ENCODE measurements at places on chromosomes 6 and 20. TPM values are rescaled to one million over a fixed set of nuclear protein-coding genes. Genes with fewer than 3 reads are reported as not detected.

The RBM38 gene
- total RNA-seq = 14.8 TPM

The FLRT3 gene
- total RNA-seq = 5.2 TPM

The ME1 gene
- total RNA-seq = 45.3 TPM

The DCBLD1 gene
- total RNA-seq = 20.2 TPM

The SCRT2 gene
- total RNA-seq = not detected

The NFATC2 gene
- total RNA-seq = under 0.01 TPM

The IP6K3 gene
- 2.9 TPM for total RNA-seq

The CLPSL1 gene
- total RNA-seq = not detected
